ENCODE measurements at places on chromosomes 11 and 22.

DNA sequence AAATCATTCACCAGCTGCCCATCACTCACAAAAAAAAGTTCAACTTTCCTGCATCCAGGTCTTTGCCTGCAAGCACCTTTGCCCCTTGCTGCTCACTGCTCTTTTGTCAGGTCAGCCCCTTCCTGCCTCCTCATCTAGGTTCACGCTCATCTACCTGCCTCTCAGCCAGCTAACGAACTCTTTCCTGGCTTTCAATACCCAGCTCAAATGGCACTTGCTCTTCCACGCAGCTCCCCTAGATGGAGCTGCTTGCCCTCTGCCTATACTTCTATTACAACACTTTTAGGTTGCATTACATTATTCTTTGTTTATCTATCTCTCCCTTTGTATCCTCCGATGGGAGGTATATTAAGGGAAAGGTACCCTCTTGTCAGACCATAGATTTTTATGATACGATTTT is 78.9 kb upstream of the TBCEL start:
- DNase-seq = no peak

GRCh38 chr11:64608046-64608445 is 17.0 kb downstream of the SLC22A12 start:
- no peak for DNase-seq

DNA sequence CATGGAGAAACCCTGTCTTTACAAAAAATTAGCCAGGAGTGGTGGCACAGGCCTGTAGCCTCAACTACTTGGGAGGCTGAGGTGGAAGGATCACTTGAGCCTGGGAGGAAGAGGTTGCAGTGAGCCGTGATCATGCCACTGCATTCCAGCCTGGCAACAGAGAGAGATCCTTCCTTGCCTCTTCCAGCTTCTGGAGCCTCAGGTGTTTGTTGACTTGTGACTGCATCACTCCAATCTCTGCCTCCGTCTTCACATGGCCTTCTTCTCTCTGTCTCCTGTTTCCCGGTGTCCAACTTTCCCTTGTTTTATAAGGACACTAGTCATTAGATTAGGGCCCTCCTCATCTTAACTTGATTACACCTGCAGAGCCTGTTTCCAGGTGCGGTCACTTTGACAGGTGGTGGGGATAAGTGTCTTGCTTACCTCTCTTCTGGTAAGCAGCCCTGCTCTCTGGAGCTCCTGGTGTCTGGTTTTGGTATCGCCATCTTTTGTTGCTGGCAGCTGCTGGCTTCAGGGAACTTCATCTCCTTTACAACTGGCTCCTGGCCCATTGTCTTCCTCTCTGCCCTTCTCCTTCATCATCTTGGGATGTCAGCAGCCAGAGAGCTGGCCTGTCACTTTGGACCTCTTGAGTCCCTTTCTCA is 8.2 kb upstream of the USP2 start:
- DNase-seq = no peak

DNA sequence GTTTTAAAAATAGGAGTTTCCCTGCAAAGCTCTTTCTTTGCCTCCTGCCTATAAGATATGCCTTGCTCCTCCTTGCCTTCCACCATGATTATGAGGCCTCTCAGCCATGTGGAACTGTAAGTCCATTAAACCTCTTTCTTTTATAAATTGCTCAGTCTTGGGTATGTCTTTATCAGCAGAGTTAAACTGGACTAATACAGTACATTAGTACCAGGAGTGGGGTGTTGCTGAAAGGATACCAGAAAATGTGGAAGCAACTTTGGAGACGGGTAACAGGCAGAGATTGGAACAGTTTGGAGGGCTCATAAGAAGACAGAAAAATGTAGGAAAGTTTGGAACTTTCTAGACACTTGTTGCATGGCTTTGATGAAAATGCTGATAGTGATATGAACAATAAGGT is 709.9 kb downstream of the LUZP2 start:
- DNase-seq = no peak

GRCh38 chr11:34284811-34285481 is 72.9 kb downstream of the ABTB2 start:
- DNase-seq = no peak

DNA sequence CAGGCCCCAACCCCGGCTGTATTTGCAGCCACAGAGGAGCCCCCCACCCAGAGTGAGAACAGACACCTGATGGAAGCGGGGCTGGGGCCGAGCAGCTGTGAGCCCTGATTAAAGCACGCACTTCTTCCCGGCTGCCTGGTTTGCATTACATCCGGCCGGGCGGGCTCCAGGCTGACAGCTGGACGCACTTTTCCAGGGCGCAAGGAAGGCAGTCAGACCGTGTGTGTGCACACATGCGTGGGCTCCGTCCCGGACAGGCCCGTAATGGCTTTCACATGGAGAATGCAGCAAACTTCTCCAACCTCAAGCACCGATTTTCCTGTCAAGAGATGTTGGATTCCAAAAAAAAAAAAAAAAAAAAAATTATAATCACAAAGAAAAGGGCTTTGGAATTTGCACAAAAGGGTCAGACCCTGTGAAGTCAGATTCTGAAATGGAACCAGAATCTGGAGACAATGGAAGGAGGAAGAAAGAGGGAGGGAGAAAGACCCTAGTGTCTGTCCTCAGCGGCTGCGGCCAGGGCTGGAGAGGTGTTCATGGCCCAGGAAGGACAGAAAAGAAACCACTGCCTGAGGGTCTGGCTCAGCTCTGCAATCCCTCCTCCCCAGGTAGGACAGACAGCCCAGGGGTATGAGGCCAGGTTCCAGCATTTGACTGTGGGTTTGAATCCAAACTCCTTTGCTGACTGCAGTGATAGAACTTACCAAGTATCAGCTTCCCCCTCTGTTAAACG is 365.5 kb downstream of the MN1 start:
- DNase-seq = no peak

- no peak for DNase-seq
Measured at GRCh38 chr11:110217223-110217877, 79.1 kb downstream of the RDX start.

DNA sequence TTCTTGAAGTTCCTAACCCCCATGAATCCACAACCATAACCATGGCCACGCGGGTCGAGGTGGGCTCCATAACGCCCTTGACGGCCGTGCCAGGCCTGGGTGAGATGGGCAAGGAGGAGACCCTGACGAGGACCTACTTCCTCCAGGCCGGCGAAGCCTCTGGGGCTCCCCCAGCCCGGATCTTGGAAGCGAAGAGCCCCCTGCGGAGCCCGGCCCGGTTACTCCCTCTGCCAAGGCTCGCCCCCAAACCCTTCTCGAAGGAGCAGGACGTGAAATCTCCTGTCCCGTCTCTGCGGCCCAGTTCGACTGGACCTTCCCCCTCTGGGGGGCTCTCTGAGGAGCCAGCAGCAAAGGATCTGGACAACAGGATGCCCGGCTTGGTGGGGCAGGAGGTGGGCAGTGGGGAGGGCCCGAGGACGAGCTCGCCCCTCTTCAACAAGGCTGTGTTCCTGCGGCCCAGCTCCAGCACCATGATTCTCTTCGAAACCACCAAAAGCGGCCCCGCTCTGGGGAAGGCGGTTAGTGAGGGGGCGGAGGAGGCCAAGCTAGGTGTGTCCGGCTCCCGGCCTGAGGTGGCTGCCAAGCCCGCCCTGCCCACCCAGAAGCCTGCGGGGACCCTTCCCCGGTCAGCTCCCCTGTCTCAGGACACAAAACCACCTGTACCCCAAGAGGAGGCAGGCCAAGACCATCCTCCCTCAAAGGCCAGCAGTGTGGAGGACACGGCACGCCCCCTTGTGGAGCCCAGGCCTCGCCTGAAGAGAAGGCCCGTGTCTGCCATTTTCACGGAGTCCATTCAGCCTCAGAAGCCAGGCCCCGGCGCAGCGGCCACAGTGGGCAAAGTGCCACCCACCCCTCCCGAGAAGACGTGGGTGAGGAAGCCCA is 75.7 kb downstream of the KIAA1671 start:
- no peak for DNase-seq

Data from CD4-positive, alpha-beta T cell treated with Interleukin-1 beta for 1 hour (primary cell).